Cardiac muscle cell (in vitro differentiated cells and primary cell): ENCODE measurements at places on chromosomes 4 and X. TPM values are rescaled to one million over a fixed set of nuclear protein-coding genes. Genes with fewer than 3 reads are reported as not detected.
A peak's percentile ranks its signal among the peaks of the same experiment; 100 is the strongest.

DNA sequence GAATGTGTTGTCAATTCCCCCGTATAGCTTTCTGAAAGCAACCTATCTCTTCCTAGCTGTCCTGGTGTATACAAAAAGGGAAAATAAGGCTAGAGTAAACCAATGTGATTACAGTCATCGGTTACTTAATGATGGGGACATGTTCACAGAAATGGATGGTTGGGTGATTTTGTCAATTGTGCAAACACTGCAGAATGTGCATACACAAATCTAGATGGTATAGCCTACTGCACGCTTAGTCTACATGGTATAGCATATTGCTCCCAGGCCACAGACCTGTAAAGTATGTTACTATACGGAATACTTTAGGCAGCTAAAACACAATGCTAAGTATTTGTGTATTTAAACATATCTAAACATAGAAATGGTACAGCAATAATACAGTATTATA lies 5.1 kb downstream of the DTHD1 start:
- no peaks in the 10 kb centered on the region for H3K36me3 ChIP-seq
- no peak overlapping the region for H3K27ac ChIP-seq
- no peak overlapping the region for H3K4me3 ChIP-seq
- H3K27me3 ChIP-seq = no peaks in the 10 kb centered on the region
- H3K4me1 ChIP-seq = no peaks in the 10 kb centered on the region

DNA sequence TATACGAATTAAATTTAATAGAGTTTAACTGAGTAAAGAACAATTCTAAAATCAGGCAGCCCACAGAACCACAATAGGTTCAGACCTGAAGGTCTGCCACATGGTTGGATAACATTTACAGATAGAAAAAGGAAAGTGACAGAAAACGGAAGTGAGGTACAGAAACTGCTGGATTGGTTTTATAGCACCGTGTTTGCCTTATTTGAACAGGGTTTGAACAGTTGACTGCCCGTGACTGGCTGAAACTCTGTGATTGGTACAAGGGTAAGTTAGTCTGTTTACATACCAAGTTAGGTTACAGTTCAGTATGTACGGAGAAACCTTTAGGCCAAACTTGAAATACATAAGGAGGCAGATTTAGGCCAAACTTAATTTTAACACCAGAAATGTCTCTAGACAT lies 64.1 kb upstream of the ATXN3L start:
- DNase-seq = no peak
- H3K27ac ChIP-seq = no peak overlapping the region
- no peaks in the 10 kb centered on the region for H3K27me3 ChIP-seq
- H3K4me3 ChIP-seq = no peak overlapping the region
- no peaks in the 10 kb centered on the region for H3K4me1 ChIP-seq

DNA sequence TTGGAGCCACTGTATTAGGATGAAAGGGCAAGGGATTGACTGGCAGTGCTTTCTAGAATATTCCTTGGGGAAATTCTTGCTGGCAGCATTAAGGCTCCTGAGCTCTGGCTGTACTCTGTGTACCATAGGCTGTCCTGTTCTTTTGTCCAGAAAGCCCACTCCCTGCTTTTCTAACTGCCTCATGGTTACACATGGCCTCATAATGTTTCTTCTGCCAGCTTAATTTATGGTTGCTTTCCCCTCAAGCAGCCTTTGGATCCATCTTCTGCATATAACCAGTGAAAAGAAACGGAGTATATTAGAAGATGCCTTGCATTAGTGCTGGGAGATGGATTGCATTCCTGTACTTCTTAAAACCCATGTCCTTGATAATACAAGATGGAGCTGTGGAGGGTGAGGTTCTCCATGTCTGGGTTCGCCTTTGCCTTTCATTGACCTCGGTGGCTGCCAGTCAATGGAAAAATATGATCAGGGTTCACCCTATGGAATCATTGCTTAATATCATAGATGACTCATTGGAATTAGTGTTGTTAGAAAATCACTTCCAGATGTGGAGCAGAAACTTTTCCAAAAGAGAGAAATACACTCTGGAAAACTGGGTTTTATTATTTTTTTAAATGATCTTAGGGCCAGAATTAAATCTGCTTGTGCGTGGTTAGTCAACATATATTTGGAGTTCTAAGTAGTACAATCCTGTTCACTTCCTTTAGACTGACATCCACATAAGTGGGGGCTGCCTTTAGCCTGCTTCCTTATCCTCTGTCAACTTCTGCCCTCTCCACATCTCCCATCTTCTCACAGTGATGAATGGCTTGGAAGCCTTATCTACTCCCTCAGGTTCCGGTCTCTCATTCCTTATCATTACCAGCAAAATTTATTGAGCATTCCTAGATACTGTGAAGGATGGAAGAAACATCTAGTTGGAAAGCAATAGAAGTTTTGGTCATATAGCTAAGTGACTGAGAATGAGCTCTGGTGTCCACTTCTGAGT lies 24.9 kb downstream of the DOCK11 start:
- H3K27ac ChIP-seq = peak overlapping the region; percentile 34
- H3K4me1 ChIP-seq = peaks cover 21% of the 10 kb centered on the region
- H3K4me3 ChIP-seq = no peak overlapping the region
- no peaks in the 10 kb centered on the region for H3K27me3 ChIP-seq

- H3K27me3 ChIP-seq = no peaks in the 10 kb centered on the region
- H3K4me1 ChIP-seq = no peaks in the 10 kb centered on the region
- H3K4me3 ChIP-seq = no peak overlapping the region
- H3K27ac ChIP-seq = no peak overlapping the region
- H3K36me3 ChIP-seq = no peaks in the 10 kb centered on the region
These were observed 259.2 kb upstream of the GALNTL6 start for GRCh38 chr4:171553961-171554360.

GRCh38 chrX:53474707-53475106 lies 40.5 kb upstream of the HSD17B10 start:
- H3K27me3 ChIP-seq = no peaks in the 10 kb centered on the region
- H3K4me3 ChIP-seq = no peak overlapping the region
- no peaks in the 10 kb centered on the region for H3K36me3 ChIP-seq

- H3K4me3 ChIP-seq = no peak overlapping the region
- H3K4me1 ChIP-seq = peaks cover 9% of the 10 kb centered on the region
- H3K27ac ChIP-seq = no peak overlapping the region
These were observed 23.1 kb upstream of the BMP2K start for GRCh38 chr4:78753091-78753490.

DNA sequence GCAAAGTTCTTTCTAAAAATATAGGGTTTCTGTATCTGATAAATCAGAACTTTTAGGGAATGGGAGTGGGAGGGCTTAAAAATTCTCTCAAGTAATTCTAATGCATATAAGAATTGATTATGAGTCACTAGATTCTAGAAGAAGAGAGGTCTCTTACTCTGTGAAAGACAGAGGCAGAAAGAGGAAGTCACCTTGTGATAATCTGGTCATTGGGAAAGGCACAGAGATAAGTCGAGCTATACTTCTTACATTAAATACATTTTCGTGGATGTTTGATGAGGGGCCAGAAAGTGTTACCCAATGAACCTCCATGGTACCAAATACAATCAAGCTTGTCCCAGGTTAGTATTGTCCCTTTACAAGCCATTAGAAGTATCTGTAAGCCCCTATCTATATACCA lies 134.4 kb downstream of the MAD2L1 start:
- no peaks in the 10 kb centered on the region for H3K27me3 ChIP-seq
- no peak for DNase-seq

DNA sequence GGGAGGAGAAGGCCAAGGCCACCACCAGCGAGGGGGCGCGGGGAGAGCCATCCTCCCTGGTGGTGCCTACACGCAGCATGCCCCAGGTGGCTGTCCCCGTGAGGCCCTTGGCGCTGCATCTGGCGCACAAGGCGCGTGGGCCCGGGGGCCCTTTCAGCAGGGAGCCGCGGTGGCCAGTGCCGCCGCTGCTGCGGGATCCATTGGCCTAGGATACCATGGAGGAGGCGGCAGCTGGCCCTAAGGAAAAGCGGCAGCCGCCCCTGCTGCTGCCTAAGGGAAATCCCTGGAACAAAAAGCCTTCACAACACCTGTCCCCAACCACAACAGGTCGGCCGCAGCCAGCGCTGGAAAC lies 1059.6 kb downstream of the TECRL start:
- no peak overlapping the region for H3K4me3 ChIP-seq
- H3K27me3 ChIP-seq = no peaks in the 10 kb centered on the region
- no peak for DNase-seq
- no peaks in the 10 kb centered on the region for H3K4me1 ChIP-seq
- no peak overlapping the region for H3K27ac ChIP-seq

DNA sequence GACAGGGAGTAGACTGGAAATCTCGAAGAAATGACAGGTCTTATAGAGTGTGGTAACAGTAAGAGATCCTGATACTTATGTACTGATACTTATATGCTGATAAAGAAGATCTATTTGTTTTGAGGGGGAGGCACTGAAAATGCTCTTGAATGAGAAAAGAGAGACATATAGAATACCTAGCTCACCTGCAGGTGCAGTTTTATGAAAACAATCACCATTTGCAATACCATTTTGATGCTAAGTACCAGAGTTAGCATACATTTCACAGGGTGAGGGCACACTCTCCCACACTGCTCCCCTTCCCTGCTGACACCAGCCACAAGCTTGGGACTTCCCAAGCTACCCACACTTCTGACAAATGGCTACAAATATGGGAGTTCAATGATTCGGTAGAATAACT lies 1490.1 kb upstream of the IGFBP7 start:
- H3K27me3 ChIP-seq = no peaks in the 10 kb centered on the region
- no peak for DNase-seq
- peaks cover 12% of the 10 kb centered on the region for H3K4me1 ChIP-seq
- H3K27ac ChIP-seq = no peak overlapping the region
- H3K36me3 ChIP-seq = no peaks in the 10 kb centered on the region

GRCh38 chrX:43643201-43643600 lies 12.9 kb upstream of the MAOA start:
- no peak for DNase-seq
- peaks cover 17% of the 10 kb centered on the region for H3K4me1 ChIP-seq
- H3K4me3 ChIP-seq = no peak overlapping the region
- no peaks in the 10 kb centered on the region for H3K36me3 ChIP-seq

DNA sequence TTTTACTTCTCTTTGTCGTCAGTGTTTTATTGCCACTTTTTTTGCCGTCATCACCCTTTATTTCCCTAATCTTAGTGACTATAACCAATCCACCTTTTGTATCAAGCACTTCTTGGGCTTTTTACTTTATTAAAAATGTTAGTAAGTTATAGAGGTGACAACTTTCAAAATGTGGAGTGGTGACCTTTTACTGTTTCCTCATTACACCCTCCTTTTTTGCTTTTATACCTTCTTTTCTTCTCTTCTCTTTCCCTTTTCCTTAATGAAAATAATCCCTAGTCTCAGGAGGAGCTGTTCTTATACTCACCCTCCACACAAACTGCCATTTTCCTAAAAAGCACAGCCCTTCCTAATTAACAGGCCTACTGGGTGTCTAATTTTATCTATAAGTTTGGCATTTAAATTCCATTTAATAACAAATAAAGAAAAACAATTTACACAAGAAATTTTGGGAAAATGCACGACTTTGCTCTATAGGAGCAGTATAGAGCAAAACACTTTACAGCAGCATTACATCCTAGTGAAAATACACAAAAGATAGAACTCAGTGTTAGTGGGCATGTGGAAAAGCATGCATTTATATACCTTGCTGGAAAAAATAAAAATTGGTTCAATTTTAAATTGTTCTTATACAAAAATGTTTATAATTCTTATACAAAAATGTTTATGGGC lies 27.3 kb downstream of the BBS12 start:
- no peaks in the 10 kb centered on the region for H3K36me3 ChIP-seq
- H3K27me3 ChIP-seq = no peaks in the 10 kb centered on the region
- DNase-seq = peak; percentile 39

DNA sequence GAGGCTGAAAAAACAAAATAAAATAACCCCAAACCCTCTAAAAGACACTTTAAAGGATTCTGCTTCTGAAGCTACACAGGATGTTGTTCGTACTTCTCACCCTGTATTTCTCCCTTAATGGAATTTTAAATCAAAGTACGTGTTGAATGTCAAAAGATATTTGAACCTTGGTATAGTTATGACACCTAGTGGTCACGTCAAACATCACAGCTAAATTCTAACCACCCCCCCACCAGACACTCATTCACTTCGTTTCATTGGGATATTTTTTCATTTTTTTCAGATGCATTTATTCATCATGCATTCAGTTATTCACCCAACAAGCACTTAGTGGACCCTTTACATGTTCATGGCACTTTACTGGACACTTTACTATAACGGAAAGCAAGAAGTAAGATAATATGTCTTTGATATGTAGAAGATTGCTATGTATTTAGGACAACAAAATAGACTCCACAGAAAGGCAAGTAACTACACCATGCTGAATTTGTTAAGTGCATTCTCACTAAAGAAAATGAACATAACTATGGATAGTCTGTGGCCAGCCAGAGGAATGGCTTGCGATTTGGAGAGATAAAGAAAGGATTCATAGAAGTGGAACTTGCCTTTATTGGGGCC lies 62.5 kb upstream of the GPR174 start:
- no peaks in the 10 kb centered on the region for H3K4me1 ChIP-seq
- H3K27me3 ChIP-seq = no peaks in the 10 kb centered on the region
- H3K4me3 ChIP-seq = no peak overlapping the region
- no peaks in the 10 kb centered on the region for H3K36me3 ChIP-seq
- DNase-seq = peak; percentile 8

- H3K4me1 ChIP-seq = no peaks in the 10 kb centered on the region
- no peak overlapping the region for H3K27ac ChIP-seq
- no peaks in the 10 kb centered on the region for H3K36me3 ChIP-seq
- no peak for DNase-seq
- H3K27me3 ChIP-seq = peaks cover 10% of the 10 kb centered on the region
- H3K4me3 ChIP-seq = no peak overlapping the region
These were observed 7.6 kb downstream of the ARSJ start for GRCh38 chr4:113971706-113972360.

DNA sequence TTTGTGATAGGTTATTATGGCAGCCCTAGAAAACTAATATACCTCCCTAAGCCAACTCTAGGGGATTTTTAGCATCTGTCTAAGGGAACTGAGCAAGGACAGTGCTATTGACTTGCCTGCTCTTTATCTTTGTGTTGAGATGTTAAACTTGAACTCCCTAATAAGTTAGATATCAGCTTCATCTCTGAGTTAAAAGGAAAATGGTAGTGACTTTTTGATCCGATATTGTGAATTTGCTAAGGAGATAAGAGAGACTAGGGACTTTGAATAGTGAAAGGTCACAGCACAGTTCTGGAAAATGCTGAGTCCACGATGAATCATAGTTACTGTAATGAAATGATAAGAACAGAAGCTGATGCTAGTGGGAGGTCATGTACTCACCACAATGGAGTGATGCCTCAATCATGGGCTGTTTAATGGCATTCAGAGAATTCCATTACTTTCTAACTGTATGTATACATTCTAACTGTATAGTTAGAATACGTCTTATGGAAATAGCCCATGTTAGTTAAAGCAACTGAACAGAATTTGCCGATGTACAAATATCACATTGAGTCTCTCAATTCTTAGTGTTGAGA lies 147.2 kb downstream of the GLRA3 start:
- no peaks in the 10 kb centered on the region for H3K4me1 ChIP-seq
- H3K27ac ChIP-seq = no peak overlapping the region

Gene MAGEA11
- polyA plus RNA-seq = not detected in 2 replicates

Gene CYSLTR1
- polyA plus RNA-seq = 0.09 TPM in 1 of 2 replicates, not detected in the other

Gene TRIM60
- not detected in 2 replicates for polyA plus RNA-seq

Gene CACNA1F
- 0.02 and 1.5 TPM in 2 replicates for polyA plus RNA-seq

Gene MAGEA1
- polyA plus RNA-seq = not detected in 2 replicates
